ENCODE measurements at places on chromosomes 2 and 18. TPM values are rescaled to one million over a fixed set of nuclear protein-coding genes. Genes with fewer than 3 reads are reported as not detected.
A peak's percentile ranks its signal among the peaks of the same experiment; 100 is the strongest.

ST8SIA3 gene
- total RNA-seq: not detected

GRCh38 chr2:85042330-85042729, 71.4 kb downstream of the KCMF1 start:
- no peak for DNase-seq

DNA sequence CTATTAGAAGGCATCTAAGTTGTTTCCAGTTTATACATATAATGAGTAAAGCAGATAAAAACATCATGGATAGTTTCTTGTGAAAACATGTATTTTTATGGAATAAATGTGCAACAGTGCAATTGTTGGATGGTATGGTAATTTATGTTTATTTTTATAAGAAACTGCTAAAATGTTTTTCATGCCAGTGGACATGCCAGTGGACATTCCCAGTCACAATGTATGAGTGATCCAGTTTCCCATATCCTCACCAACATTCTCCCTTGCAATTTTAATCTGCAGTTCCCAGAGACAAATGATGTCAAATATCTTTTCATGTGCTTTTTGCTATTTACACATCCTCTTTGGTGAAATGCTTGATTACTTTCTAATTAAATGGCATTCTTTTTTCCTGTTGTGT, 818.6 kb downstream of the SUCLG1 start:
- DNase-seq: no peak

- DNase-seq: no peak
Measured at GRCh38 chr2:140808820-140809219, 1322.0 kb downstream of the LRP1B start.

- DNase-seq: no peak
Measured at GRCh38 chr18:21444465-21445212, 155.9 kb downstream of the ESCO1 start.

DNA sequence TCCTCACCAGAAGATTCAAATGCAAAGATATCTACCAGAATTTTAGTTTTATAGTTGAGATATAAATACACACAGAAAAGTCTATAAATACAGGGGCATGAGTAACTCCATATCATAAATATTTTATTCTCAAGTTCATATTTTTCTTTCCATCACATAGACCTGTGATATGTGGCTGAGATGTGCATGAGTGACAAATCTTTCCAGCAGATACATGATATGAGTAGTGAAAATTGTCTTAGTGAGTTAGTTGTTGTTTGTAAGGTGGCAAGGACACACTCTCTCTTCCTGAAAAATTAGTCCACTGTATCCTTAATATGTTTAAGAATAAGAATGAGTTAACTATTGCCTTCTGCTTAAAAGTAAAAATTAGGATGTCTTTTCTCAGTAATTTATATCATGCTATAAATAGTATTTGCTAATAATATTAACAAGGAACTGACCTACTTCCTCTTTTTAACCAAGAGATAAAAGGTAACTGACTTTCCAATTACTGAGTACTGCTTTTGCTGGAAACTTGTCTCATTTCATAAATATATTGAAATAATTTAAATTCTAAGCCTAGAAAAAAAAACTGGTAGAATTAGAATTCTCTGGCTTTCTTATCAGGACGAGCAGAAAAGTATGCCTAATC, 85.2 kb upstream of the SESTD1 start:
- no peak for DNase-seq

MTX2 gene
- 21.9 TPM for total RNA-seq

GRCh38 chr2:197425550-197425949, 9.3 kb downstream of the SF3B1 start:
- no peak for DNase-seq

- DNase-seq: peak; percentile 83
Measured at GRCh38 chr18:46071653-46072375, at the start of gene PSTPIP2. TSS of gene PSTPIP2 (minus strand) at chr18:46072260. CDS start at chr18:46072188, 72 bp downstream.

GRCh38 chr2:223786236-223786635, 51.1 kb downstream of the AP1S3 start:
- no peak for DNase-seq

GRCh38 chr2:17299891-17300540, 218.2 kb downstream of the RAD51AP2 start:
- no peak for DNase-seq
